ENCODE measurements at places on chromosomes 11 and 22.

DNA sequence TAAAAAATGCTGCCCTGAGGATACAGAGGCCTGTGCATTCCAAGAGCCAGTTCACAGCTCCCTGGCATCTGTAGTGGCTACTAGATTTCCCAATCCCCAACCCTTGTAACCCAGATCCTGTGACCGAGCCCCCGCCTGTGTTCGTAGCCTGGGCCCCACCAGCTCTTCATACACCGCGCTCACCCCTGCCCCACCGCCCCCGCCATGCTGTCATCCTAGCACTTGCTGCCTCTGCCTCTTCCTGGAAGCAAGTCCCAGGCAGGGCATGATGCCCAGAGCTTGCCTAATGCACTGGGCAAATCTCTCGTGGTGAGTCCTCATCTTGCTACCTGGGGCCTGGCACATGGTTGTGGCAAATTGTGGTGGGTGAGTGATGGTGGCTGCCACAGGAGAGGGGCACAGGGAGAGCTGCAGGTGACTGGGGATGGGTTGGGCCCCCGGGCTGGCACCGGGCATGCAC lies 7.1 kb downstream of the MGAT3 start:
- no peak for DNase-seq

DNA sequence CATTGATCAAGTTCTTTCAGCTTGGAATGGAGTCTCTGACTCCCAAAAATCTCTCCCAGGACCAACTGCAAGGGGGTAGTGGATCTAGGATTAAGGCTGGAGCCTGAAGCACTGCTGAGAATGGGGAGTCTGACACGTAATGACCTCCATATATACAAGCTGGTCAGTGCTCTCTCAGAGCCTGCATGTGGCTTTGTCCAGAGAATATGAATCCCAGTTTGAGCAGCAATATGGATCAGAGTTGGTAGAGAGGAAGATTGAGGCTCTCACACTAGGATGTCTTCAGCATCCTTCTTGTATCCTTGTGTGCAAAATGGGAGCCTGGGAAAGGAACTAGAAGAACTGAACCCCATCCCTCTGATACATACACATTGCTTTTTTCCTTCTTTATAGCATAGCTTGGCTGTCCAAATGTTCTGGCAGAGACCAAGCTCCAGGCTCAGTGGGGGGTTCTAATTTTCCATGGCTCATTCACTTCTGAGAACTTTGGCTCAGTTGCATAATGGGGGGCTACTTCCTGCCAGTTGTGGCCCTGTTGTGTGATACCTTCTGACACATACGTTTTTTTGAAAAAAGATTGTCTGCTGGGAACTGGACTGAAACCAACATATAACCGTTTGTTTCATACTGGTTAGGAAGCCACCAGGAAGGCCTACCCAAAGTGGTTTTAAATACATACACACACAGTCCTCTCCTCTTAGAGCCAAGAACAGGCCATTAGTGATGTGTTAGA lies 138.2 kb downstream of the ETS1 start:
- no peak for DNase-seq

GRCh38 chr11:43558146-43558545 lies 122.4 kb upstream of the HSD17B12 start:
- no peak for DNase-seq

DNA sequence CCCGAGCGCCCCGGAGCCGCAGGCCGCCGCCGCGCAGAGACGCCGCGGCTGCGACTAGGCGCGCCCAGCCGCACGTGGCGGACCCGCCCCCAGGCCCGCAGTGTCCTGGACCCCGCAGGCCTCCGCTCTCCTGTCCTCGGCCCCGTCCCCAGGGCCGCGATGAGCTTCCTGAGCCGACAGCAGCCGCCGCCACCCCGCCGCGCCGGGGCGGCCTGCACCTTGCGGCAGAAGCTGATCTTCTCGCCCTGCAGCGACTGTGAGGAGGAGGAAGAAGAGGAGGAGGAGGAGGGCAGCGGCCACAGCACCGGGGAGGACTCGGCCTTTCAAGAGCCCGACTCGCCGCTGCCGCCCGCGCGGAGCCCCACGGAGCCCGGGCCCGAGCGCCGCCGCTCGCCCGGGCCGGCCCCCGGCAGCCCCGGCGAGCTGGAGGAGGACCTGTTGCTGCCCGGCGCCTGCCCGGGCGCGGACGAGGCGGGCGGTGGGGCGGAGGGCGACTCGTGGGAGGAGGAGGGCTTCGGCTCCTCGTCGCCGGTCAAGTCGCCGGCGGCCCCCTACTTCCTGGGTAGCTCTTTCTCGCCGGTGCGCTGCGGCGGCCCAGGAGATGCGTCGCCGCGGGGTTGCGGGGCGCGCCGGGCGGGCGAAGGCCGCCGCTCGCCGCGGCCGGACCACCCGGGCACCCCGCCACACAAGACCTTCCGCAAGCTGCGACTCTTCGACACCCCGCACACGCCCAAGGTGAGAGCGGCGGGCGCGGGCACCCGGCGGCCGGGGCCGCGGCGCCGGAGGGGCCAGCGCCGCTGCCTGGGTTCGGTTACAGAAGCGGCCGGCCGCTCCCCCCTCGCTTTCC lies 528 bp downstream of the WEE1 start:
- no peak for DNase-seq

GRCh38 chr11:64638018-64638665 lies 47.1 kb downstream of the SLC22A12 start:
- no peak for DNase-seq

- no peak for DNase-seq
These were observed 15.9 kb upstream of the APOBEC3A start for GRCh38 chr22:38941488-38941987.

GRCh38 chr22:31814942-31815341 lies 61.1 kb downstream of the DEPDC5 start:
- DNase-seq = no peak

GRCh38 chr11:116867619-116868018 lies 30.2 kb upstream of the APOA1 start:
- no peak for DNase-seq

DNA sequence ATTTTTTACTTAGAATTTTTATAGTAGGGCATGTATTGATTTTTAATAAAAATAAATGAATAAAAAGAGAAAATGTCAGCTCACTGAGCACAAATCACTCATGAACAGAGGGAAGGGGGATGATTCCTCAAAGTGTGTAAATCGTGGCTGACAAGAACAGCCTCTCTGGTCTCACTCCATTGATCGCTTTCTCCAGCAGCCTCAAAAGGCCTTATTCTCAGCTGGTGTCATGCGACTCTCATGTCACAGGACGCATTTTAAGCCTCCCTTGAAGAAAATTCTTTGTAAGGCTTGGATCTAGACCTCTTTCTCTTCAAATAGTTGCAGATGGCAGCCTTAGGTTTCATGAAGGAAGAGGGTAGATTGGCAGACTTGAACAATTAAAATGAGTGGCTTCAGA lies 33.9 kb upstream of the SLC5A12 start:
- DNase-seq = no peak

- DNase-seq = no peak
These were observed 7.5 kb upstream of the MYOD1 start for GRCh38 chr11:17711836-17712235.
